ENCODE measurements at places on chromosomes 5 and 9. TPM values are rescaled to one million over a fixed set of nuclear protein-coding genes. Genes with fewer than 3 reads are reported as not detected.
A peak's percentile ranks its signal among the peaks of the same experiment; 100 is the strongest.

GRCh38 chr9:70994582-70994981 lies 126.8 kb downstream of the TRPM3 start:
- H3K4me1 ChIP-seq, result peaks cover 7% of the 10 kb centered on the region
- no peak overlapping the region for H3K4me3 ChIP-seq
- H3K27me3 ChIP-seq, result peaks cover 2% of the 10 kb centered on the region
- H3K36me3 ChIP-seq, result no peaks in the 10 kb centered on the region
- no peak overlapping the region for H3K27ac ChIP-seq

DNA sequence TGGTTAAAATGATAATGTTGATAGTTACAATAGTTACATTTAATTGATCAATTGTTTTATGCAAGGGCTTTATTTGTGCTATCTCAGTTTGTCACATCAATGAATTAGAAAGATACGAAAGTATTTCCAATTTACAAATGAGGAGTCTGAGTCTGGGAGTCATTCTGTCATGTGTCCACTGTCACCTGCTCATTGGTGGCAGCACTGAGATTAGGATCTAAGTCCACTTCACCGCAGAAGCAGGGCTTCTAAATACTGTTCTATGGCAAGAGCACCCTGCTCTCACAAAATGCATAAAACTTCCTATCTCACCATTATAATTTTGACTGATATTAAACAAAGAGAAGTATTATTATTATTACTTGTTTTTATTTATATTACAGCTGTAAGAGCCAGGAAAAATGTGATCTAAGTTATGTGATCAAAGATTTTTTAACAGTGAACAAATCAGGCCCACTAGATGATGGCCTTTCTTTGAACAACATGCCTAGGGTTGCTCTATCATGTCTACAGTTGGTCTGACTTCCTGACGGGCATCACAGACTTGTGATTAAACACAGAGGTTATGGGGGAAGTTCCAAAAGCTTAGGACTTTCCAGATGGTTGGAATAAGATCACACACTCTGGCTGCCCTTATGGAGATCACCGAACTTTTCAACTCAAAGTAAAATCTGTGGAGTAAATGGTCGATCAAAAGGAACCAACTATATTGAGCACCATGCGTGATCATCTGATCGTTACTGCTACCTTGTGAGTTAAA lies 15.1 kb downstream of the TLR4 start:
- peak overlapping the region; percentile 25 for H3K27ac ChIP-seq
- no peaks in the 10 kb centered on the region for H3K27me3 ChIP-seq
- peaks cover 4% of the 10 kb centered on the region for H3K36me3 ChIP-seq
- H3K4me1 ChIP-seq, result peaks cover 44% of the 10 kb centered on the region
- H3K4me3 ChIP-seq, result no peak overlapping the region
- DNase-seq, result no peak

GRCh38 chr9:2934241-2934650 lies 90.4 kb upstream of the PUM3 start:
- H3K27ac ChIP-seq, result no peak overlapping the region
- H3K36me3 ChIP-seq, result no peaks in the 10 kb centered on the region
- no peak overlapping the region for H3K4me3 ChIP-seq
- peaks cover 23% of the 10 kb centered on the region for H3K27me3 ChIP-seq

DNA sequence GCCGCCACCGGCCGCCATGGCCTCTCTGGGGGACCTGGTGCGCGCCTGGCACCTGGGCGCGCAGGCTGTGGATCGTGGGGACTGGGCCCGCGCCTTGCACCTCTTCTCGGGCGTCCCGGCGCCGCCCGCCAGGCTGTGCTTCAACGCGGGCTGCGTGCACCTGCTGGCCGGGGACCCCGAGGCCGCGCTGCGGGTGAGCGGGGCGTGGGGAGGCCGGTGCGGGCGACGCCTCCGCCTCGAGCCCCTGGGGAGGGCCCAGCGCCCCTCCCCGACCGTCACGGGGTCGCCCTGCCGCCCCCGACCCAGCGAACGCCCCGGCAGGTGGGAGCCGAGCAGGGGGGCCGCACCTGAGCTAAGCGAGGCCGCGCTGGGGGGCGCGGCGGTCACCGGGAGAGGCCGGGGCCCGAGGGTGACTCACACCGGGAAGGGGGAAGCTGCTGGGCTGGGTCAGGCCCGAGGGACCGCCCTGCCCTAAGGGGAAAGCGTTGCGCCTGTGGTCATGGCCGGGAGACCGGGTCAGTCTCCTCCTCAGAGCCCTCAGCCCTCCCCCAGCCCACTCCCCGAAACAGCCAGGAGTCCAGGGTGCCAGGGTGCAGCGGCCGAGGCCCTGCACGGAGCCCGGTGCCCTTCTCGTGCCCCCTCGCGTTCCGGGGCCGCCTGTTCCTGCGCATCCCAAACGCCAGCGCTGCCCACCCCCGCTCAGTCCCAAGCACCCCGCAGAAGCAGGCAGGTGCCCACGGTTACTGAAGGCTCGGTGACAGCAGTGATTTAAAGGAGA lies 510 bp downstream of the NOXA1 start:
- peak; percentile 89 for DNase-seq
- peaks cover 18% of the 10 kb centered on the region for H3K4me1 ChIP-seq
- no peaks in the 10 kb centered on the region for H3K36me3 ChIP-seq
- no peak overlapping the region for H3K4me3 ChIP-seq

DNA sequence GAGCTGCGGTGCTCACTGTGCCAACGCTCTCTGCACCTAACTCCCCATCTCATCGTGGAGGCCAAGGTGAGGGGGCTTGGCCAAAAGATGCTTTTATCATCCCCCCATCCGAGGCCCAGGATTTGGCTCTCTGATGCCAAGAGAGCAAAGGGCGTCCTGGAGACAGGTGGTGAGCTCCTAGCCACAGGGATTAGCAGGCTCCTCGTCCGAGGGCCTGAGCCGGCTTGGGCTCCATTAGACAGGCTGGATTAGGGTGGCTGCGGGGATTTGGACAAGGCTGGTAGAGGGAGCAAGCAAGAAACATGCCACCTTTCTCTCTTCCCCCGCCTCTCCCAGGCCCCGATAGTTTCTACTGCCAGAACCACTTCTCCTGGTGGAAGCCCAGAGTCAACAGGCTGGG lies 1.0 kb upstream of the GRM6 start:
- no peak for DNase-seq
- H3K36me3 ChIP-seq, result no peaks in the 10 kb centered on the region
- H3K27ac ChIP-seq, result no peak overlapping the region
- peaks cover 3% of the 10 kb centered on the region for H3K4me1 ChIP-seq
- H3K27me3 ChIP-seq, result peaks cover 17% of the 10 kb centered on the region

- H3K4me1 ChIP-seq, result peaks cover 17% of the 10 kb centered on the region
- H3K27me3 ChIP-seq, result no peaks in the 10 kb centered on the region
- no peak overlapping the region for H3K4me3 ChIP-seq
- no peaks in the 10 kb centered on the region for H3K36me3 ChIP-seq
Observed at GRCh38 chr5:7926720-7927119, 57.8 kb downstream of the MTRR start.

GRCh38 chr9:69136779-69137178 lies 37.3 kb upstream of the TJP2 start:
- no peak overlapping the region for H3K4me3 ChIP-seq
- no peak for DNase-seq
- peaks cover 19% of the 10 kb centered on the region for H3K4me1 ChIP-seq
- H3K36me3 ChIP-seq, result no peaks in the 10 kb centered on the region

- H3K4me3 ChIP-seq, result no peak overlapping the region
- H3K27ac ChIP-seq, result peak overlapping the region; percentile 75
- peaks cover 23% of the 10 kb centered on the region for H3K4me1 ChIP-seq
Observed at GRCh38 chr5:170312666-170313065, 15.1 kb upstream of the LCP2 start.

DNA sequence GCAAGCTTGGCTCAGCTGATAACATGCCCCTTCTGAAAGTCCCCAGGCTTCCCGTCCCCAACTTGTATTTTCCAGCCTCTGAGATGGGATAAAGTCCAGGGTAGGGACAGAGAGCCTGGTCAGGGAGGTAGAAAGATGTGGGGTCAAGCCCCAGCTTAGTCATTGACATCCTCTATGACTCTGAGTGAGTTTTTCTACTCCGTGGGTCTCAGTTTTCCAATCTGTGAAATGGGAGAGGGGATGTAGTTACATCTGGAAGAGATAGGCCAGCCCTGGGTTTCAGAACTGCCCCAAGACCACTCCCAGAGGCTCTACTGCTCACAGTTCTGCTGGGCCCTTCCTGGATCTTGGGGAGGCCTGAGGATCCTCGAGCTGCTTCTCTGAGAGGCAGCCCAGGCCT lies 3.1 kb downstream of the GPRIN1 start:
- H3K4me3 ChIP-seq, result no peak overlapping the region
- peaks cover 9% of the 10 kb centered on the region for H3K4me1 ChIP-seq
- no peak overlapping the region for H3K27ac ChIP-seq
- H3K36me3 ChIP-seq, result no peaks in the 10 kb centered on the region

- peaks cover 13% of the 10 kb centered on the region for H3K4me1 ChIP-seq
- peak overlapping the region; percentile 38 for H3K27ac ChIP-seq
- no peaks in the 10 kb centered on the region for H3K27me3 ChIP-seq
- no peaks in the 10 kb centered on the region for H3K36me3 ChIP-seq
Observed at GRCh38 chr9:91611582-91611981, 187.9 kb upstream of the NFIL3 start.

- no peak for DNase-seq
- H3K4me1 ChIP-seq, result peaks cover 32% of the 10 kb centered on the region
- no peaks in the 10 kb centered on the region for H3K36me3 ChIP-seq
- no peak overlapping the region for H3K27ac ChIP-seq
- H3K4me3 ChIP-seq, result no peak overlapping the region
Observed at GRCh38 chr5:10471677-10472076, 30.0 kb downstream of the ROPN1L start.

GRCh38 chr5:8528106-8528505 lies 659.2 kb downstream of the MTRR start:
- no peak for DNase-seq
- no peaks in the 10 kb centered on the region for H3K27me3 ChIP-seq
- no peaks in the 10 kb centered on the region for H3K4me1 ChIP-seq

GRCh38 chr5:141707510-141707909 lies 25.5 kb upstream of the ARAP3 start:
- H3K27me3 ChIP-seq, result peaks cover 15% of the 10 kb centered on the region
- H3K27ac ChIP-seq, result no peak overlapping the region
- H3K4me1 ChIP-seq, result peaks cover 7% of the 10 kb centered on the region
- no peaks in the 10 kb centered on the region for H3K36me3 ChIP-seq
- DNase-seq, result no peak
- H3K4me3 ChIP-seq, result no peak overlapping the region

- H3K27ac ChIP-seq, result no peak within 1 kb of the TSS
- no peak within 1 kb of the TSS for H3K4me3 ChIP-seq
- H3K4me1 ChIP-seq, result no peaks in the 10 kb centered on the region
- peak; percentile 91 for DNase-seq
- H3K27me3 ChIP-seq, result peaks cover 18% of the 10 kb centered on the region
Observed at GRCh38 chr5:170232786-170233185, at the start of gene C5orf58. C5orf58 (plus strand) TSS chr5:170232985; CDS start chr5:170234977, 1,992 bp downstream.

DNA sequence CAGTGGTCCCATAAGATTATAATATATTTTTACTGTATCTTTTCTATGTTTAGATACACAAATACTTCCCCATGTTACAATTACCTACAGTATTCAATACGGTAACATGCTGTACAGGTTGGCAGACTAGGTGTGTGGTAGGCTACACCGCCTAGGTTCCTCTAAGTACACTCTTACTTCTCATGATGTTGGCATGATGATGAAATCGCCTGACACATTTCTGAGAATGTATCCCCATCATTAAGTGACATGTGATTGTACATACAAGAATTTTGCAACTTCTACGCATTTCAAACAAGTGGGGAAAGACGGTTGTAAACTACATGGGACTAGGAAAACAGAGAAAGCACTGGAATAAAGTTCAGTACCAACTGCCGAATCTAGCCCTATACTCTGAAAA lies 53.3 kb downstream of the SETX start:
- H3K4me1 ChIP-seq, result no peaks in the 10 kb centered on the region
- H3K36me3 ChIP-seq, result peaks cover 35% of the 10 kb centered on the region
- H3K27ac ChIP-seq, result no peak overlapping the region

DNA sequence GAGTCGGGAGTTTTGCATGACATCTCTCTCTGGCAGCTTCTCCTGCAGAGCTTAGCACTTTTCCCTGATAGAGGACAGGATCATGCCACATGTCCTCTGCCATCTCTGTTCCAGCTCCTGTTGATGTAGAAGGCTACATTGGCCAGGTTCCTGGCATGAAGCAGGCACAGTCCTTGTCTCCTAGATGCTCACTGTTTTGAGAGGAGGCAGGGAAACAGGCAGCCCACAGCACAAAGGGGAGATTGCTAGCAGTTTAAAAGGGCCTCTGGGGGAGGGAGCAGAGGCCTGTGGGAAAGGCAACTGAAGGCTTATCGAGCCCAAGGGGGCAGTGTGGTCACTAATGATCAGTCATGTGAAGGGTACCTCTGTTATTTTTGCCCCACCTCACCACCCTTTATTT lies 10.7 kb downstream of the ARHGAP26 start:
- H3K27ac ChIP-seq, result no peak overlapping the region
- H3K4me3 ChIP-seq, result no peak overlapping the region
- no peaks in the 10 kb centered on the region for H3K27me3 ChIP-seq
- H3K4me1 ChIP-seq, result peaks cover 55% of the 10 kb centered on the region
- DNase-seq, result no peak
- no peaks in the 10 kb centered on the region for H3K36me3 ChIP-seq

GRCh38 chr9:133976887-133977286 lies 15.2 kb downstream of the VAV2 start:
- H3K36me3 ChIP-seq, result no peaks in the 10 kb centered on the region
- H3K27ac ChIP-seq, result no peak overlapping the region
- no peaks in the 10 kb centered on the region for H3K27me3 ChIP-seq
- no peak overlapping the region for H3K4me3 ChIP-seq
- H3K4me1 ChIP-seq, result peaks cover 25% of the 10 kb centered on the region

- H3K4me3 ChIP-seq, result no peak overlapping the region
- no peaks in the 10 kb centered on the region for H3K4me1 ChIP-seq
- no peak for DNase-seq
- no peak overlapping the region for H3K27ac ChIP-seq
- H3K27me3 ChIP-seq, result peaks cover 18% of the 10 kb centered on the region
Observed at GRCh38 chr5:36581070-36581469, 25.3 kb upstream of the SLC1A3 start.

DNA sequence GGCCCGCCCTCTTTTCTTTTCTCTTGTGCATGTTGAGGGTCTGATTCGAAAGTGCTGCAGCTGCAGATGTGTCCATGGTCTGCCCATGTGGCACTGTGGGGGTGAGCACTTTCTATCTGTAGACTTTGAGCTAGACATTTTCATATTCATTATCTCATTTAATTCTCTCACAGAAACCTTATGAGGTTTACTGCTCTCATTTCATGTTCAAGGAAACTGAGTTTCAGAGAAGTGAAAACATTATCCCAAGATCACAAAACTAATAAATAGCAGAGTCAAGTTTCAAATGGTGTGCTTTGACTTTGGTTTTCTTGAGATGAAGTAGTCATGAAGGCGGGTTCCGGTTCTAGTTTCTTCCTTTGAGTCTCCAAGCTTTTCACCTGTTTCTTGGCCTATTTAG lies 536.5 kb upstream of the ZNF462 start:
- H3K4me1 ChIP-seq, result peaks cover 10% of the 10 kb centered on the region
- no peaks in the 10 kb centered on the region for H3K36me3 ChIP-seq
- H3K27me3 ChIP-seq, result no peaks in the 10 kb centered on the region
- no peak for DNase-seq
- H3K4me3 ChIP-seq, result no peak overlapping the region

Gene OCLN
- 3.2 TPM for total RNA-seq

Gene GFPT2
- total RNA-seq, result 18.8 TPM

Gene PITX1
- total RNA-seq, result 0.18 TPM

Gene TAS2R1
- total RNA-seq, result 1.6 TPM

Gene FRRS1L
- 5.3 TPM for total RNA-seq

Gene PCDHGA2
- total RNA-seq, result 0.23 TPM

Gene ANKRD18A
- 0.29 TPM for total RNA-seq

Gene NUTM2G
- total RNA-seq, result 0.15 TPM
